ENCODE measurements at places on chromosomes 13 and 19.

DNA sequence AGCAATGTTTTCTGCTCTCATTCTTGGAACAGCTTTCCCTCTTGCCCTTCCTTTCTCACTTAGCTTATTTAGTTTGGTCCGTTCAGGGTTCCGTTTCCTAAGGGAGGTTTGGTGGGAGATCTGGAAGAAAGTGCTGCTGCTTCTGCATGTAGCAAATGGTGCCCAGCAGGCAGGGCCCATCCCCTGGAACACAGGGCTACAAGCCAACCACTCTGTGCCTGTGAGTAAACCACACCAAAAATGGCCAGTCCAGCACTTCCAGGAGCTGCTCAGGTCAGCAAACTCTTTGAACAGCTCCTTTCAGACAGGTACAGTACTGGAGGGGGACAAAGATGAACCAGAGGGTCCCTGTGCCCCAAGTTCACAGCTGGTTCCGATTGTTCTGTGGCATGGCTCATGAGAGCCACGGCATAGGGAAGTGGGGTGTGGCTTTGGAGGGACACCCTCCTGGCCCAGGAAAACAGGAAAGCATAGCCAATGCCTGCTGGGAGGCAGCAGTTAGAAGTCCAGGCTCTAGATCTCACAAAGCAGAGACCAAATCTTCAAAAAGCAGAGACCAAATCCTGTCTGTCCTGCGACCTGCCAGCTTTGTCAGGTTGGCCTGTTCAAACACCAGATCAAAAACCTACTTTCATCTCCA lies 39.5 kb downstream of the FAM124A start:
- no peak for DNase-seq

DNA sequence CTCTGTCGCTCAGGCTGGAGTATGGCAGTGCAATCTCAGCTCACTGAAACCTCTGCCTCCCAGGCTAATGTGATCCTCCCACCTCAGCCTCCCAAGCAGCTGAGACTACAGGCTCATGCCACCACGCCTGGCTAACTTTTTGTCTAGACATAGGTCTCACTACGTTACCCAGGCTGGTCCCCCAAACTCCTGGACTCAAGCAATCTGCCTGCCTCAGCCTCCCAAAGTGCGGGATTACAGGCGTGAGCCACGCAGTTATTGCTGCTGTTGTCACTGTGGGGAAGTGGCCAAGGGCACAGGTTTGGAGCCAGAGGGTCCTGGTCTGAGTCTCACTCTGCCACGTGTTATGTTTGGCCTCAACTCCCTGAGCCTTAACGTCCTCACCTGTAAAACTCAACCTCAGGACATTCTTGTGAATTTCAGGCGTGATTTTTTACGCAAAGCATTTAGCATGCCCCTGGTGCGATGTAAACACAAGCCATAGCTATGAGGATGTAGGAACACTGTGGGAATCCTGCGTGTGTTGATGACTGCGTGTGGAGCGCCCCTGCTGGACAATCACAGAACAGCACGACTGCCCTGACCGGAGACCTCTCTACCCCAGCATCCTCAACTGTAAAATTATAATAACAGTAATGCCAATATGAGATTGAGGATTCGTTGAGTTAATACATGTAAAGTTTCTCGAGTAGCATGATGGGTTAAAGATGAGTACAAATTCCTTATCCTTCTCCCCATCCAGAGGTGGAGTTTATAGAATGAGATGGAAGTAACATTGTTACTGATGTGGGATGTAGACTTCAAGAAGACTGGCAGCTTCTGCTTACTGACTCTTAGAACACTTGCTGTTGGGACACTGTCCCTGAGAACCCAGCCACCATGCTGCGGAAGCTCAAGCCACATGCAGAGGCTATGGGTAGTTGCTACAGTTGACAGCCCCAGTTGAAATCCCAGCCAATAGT lies 41.8 kb upstream of the PNMA8B start:
- peak; percentile 75 for DNase-seq

GRCh38 chr13:50521831-50522149 lies 321.7 kb downstream of the DLEU7 start:
- no peak for DNase-seq

GRCh38 chr19:40822161-40822560 lies 23.2 kb downstream of the EGLN2 start:
- no peak for DNase-seq

DNA sequence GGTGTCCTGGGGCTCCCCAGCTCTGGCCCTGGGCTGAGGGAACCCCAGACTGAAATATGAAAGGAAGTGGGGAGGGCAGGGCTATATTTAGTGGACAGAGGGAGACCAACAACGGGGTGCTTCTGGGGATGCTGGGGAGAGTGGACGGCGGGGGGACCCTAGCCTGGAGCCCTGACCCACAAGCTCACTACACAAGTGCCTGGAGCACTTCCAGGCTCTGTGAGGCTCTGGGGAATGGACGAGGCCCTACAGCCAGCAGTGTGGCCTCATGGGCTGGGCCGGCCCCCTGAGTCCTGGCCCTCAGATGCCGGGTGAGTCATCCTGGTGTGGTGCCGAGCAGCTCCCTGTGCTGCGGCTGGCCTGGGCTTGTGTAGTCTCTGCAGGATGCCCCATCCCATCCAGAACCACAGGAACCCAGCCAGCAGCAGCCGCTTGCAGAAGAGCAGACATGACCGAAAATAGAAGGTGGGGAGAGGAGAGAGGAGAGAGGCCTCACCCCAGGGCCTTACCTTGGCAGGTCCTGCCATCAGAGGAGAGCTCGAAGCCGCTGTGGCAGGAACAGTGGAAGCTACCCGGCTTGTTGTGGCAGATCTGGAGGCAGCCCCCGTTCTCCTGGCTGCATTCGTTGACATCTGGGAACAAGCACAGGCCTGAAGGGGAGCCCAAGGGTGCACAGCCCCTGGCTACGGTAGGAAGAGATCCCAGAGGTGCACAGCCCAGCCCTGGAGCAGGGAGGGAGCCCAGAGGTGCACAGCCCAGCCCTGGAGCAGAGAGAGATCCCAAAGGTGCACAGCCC lies 26.1 kb downstream of the GAS6 start:
- DNase-seq = no peak

- peak; percentile 58 for DNase-seq
Observed at GRCh38 chr13:113742000-113742441, 17.0 kb upstream of the TMEM255B start.

GRCh38 chr19:412356-413355 lies 3.7 kb upstream of the C2CD4C start:
- DNase-seq = no peak

DNA sequence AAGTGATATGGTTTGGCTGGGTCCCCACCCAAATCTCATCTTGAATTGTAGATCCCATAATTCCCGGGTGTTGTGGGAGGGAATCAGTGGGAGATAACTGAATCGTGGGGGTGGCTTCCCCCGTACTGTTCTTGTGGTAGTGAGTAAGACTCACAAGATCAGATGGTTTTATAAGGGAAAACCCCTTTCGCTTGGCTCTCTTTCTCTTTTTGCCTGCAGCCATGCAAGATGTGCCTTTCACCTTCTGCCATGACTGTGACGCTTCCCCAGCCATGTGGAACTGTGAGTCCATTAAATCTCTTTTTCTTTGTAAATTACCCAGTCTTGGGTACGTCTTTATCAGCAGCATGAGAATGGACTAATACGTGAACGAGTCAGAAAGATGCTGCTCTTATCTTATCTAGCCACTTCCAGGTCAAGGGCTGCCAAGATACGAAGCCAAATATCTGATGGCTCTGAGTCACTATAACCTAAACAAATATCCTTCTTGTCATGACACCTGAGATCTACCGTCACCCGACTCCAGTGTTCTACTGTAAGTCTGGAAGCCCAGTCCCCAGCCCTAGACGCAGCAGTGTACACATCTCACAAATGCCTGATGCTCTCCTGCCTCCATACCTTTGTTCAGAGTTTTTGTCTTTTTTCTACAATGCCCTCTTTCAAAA lies 45.9 kb downstream of the SLC15A1 start:
- no peak for DNase-seq

DNA sequence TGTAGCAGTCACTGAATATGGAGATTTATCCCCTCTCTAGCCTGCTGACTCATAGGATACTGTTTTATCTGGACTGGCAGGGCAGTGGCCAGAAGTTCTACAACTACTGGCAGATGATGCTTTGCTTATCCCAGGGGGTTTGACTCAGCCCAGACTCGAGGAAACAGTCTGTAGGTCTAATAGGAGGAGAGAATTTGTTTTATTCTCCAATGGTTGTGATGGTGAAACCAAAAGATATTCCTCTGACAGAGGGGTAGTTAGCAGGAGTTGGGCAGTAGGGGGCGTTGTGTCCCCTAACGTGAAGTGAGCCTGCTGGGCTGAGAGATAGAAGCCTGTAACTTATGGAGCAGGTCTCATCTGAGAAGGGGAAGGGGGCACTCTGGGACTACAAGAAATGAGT lies 74.9 kb downstream of the WTIP start:
- DNase-seq = peak; percentile 53

- DNase-seq = no peak
Observed at GRCh38 chr13:26477681-26478080, 79.8 kb upstream of the WASF3 start.

DNA sequence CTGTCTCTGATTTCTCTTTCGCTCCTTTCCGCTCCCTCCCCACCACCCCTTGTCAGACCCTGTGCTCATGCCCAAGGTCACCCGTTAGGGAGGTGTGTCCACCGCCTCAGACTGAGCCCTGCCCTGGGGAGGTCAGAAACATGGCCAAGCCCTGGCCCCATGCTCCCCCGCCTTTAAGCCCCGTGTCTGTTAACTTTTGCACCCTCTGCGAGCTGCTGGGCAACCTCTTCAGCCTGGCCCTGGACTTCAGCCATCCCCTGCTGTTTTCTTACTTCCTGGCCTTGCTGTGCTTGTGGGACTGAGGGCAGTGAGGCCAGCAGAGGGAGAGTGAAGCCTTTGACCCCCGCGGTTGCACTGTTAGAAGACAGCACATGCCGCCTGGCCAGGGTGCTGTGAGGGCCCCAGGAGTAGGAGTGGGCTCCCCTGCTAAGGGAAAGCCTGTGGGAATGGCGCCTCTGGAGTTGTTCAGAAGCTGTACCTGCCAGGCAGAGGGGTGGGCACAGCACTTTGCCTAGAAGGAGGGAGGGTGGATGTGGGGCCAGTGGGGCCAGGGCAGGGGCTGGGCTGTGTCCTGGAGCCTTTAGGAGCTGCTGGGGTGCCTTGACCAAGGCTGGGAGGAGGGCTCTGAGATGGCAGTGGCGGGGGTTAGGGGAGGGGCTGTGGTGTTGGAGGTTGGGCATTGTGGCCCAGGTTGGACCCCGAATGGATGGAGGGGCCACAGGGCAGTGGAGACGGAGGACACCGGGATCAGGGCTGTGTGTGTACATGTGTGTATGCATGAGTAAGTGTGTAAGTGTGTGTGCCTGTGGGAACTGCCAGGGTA lies 7.9 kb downstream of the UPF1 start:
- DNase-seq = no peak

- no peak for DNase-seq
Observed at GRCh38 chr13:106850973-106851650, 283.2 kb upstream of the ARGLU1 start.

Measured in D341Med (cell line).